ENCODE measurements at places on chromosomes 13 and 19.

GRCh38 chr13:68846663-68847062 lies 1261.0 kb upstream of the ATXN8OS start:
- DNase-seq = no peak

DNA sequence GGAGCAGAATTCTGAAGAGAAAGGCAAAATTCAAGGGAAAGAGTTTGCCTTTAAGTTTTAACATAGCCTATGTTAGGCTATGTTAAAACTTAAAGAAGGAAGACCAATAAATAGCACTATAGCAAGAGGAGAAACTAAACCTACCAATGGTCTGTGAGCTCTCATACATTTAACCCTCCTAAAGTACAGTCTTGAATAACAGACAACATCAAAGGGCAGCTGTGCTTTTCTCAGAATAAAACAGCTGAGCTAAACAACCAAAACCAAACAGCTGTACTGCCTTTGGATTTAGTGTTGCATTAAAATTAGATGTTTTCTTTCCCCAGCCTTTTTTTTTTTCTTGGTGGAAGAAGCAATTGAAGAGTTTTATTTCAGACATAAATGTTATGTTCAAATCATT lies 34.0 kb downstream of the KLF5 start:
- no peak for DNase-seq

DNA sequence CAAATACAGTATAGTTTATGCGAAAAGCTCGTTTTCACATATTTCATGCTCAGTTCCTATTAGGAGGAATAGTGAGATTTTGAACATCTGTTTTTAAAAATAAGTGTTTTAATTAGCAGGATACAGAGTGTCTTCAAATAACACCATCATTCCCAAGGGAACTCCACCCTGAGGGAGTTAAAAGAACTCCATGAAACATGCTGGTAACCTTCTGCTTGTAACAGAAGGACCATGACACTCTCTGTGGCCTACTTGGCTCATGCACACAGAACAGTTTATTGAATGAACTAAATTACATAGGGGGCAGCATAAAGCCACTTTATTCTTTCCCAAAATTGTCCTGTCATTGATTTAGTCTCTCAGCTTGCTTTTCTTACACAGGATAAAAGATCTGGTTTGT lies 809.5 kb upstream of the SLITRK6 start:
- DNase-seq = no peak

DNA sequence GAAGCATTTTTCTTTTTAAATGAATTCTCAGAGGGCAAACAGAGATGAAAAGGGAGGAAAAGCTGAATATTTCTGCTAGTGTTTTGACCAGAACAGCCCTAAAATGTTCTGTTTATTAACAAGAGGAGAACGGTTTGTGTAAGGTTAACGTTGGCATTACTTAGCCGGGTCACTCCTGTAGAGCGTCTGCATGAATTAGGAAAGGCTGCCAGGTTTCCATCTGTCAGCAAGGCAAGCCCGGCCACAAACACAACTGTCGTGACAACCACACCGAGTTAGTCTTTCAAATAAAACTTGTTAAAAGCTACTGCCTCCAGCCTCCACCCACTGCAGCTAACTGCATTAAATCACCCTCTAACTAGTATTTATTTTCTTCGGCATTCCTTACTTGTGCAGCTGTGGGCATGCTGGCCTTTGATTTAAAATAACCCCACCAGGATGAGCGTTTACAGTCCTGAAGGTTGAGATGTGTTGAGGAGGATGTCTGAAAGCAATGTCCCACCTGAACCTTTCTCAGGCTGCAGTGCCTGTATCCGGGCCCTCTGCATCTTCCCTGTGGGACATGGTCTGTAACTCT lies 527.9 kb downstream of the FGF9 start:
- DNase-seq = no peak

All from NCI-H187 treated with DMSO at 0.1 percent for 48 hours (cell line).